WERI-Rb-1 (cell line): ENCODE measurements at places on chromosomes 2 and 18.
A peak's percentile ranks its signal among the peaks of the same experiment; 100 is the strongest.

DNA sequence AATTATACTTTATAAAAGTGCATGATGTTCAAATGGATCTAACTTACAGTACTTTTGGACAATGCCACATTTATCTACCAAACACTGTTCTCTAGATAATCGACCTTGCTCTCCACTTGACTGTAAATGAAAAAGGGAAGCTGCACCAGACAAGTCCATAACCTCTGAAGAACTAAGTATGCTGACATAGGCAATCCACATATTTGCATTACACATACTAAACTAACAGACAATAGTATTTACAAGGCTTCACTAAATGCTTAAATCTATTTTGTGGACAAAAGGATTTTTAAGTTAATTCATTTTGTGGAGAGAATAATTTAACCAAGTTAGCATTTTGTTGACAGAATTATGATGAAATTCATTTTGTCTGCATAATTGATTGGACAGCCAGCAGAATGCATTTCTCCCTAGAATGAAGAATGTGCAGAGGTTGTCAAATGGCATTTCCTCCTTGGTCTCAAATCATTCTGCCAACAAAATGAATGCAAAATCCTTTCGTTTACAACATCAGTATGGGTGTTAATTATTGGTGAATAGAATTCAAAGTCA lies 520.9 kb downstream of the CPS1 start:
- no peak for DNase-seq

GRCh38 chr18:79527656-79528315 lies 132.1 kb downstream of the NFATC1 start:
- DNase-seq = no peak

- no peak for DNase-seq
These were observed 114.5 kb upstream of the SMAD2 start for GRCh38 chr18:48044944-48045343.

- no peak for DNase-seq
These were observed 30.7 kb downstream of the DGKD start for GRCh38 chr2:233384811-233385488.

- DNase-seq = no peak
These were observed 49.2 kb upstream of the NAB1 start for GRCh38 chr2:190599546-190600220.

GRCh38 chr2:221335219-221335752 lies 236.8 kb downstream of the EPHA4 start:
- no peak for DNase-seq

GRCh38 chr2:200177971-200178911 lies 128.3 kb upstream of the SPATS2L start:
- no peak for DNase-seq

DNA sequence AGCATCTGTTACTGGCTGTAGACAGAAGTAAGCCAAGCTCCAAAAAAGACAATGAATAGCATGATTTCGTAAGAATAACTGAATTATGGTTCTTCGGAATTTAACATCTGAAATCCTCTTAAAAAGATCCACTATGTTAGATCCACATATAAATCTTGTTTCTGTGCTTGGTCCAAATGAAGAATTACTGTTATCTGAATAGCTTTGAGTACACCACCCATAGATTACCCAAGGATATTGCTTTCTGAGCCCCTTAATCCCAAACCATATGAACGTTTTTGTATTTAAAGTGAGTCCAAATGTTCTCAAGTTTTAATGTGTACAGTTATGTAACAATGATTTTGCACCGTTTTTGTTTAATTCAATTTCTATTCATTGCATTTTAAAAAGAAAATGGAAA lies 124.9 kb downstream of the DSC3 start:
- no peak for DNase-seq

DNA sequence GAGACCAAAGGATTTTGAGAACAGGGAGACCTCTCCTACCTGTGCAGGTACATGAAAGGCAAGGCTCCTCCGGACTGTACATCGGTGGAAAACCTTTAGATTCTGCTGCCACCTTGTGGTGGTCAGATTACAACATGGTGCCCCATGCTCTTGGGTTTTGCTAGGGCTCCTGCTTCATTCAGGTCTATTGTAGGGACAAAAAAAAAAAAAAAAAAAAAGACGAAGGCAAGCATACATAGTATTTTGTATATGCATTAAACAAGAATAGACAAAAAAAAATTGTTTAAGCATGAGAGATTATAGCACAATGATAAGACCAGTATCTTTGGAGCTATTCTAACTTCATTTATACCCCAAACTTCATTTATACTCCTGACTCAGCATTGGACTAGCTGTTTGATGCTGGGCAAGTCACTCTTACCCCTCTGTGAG lies 27.4 kb upstream of the SPR start:
- DNase-seq = peak; percentile 80

DNA sequence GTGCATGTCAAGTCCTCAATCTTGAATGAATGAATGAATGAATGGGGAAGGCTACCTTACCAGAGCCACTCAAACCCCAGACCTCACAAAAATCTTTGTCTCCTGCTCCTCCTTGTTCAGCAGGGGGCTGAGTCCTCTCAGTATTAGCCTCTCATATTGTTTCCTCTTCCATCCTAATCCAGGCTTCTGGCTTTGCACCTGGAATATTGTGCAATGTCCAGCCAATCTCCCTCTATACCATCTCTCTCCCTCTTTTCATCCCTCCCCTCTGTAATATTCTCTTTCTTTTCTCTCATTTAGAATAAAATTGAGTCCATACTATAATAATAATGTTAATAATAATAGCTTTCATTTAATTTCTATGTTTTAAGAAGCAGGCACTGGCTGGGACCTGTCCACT lies 34.3 kb downstream of the ARHGAP25 start:
- DNase-seq = no peak

GRCh38 chr2:83696838-83697237 lies 762.2 kb downstream of the SUCLG1 start:
- no peak for DNase-seq

- no peak for DNase-seq
These were observed 676 bp downstream of the ACTR2 start for GRCh38 chr2:65228263-65228750.

GRCh38 chr2:159229476-159230144 lies 56.9 kb downstream of the WDSUB1 start:
- DNase-seq = no peak

- DNase-seq = no peak
These were observed 56.9 kb downstream of the RHBDD1 start for GRCh38 chr2:226892729-226893128.

DNA sequence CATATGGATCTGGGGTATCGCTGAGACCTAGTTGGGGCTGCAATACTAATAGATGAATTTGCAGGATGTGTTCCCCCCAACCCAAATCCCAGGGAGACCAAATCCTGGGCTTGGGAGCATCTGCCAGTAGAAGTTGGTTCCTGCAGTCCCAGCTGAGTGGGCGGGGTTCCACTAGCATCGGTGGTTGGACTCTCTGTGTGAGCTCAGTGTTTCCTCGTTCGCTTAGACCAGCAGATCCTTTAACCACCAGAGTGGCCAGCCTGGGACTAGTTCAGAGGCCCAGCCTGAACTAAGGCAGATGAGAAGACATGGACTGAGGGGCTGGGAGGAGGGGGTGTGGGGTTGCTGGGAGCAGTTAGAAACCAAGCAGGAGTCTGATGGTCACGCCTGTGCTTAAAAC lies 40.7 kb downstream of the PCARE start:
- DNase-seq = no peak

GRCh38 chr2:39304200-39304599 lies 60.4 kb upstream of the CDKL4 start:
- DNase-seq = no peak

- no peak for DNase-seq
These were observed 250.5 kb upstream of the ATP5MC3 start for GRCh38 chr2:175432021-175432420.

- DNase-seq = no peak
These were observed 256.3 kb upstream of the PKDCC start for GRCh38 chr2:41791523-41791922.

DNA sequence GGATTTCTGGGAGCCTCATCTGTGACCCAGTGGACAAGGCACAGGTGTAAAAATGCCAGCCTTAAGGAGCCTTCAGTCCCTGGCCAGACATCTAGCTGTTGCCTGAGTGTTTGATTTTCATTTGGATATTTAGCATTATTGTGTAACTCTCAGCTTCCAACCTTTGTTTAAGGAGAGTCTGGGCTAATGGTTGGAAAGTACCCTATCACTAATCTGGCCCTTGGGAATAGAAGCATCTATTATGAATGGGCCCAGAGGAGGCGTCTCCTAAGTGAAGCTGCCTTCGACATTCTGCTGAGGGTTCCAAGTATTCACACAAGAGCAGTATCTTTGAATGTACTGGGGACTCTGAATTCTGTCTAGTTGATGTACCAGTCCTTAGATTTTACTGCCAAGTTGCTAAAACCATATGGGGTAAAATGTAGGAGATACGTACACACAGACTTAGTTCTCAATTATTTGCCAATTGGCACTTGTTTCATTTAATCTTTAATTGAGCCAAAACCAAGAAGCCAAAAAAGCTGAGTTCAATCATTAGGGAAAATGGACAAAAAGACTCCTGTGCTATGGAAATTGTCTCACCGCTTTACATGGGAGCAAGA lies 7.2 kb upstream of the ANKRD29 start:
- no peak for DNase-seq

DNA sequence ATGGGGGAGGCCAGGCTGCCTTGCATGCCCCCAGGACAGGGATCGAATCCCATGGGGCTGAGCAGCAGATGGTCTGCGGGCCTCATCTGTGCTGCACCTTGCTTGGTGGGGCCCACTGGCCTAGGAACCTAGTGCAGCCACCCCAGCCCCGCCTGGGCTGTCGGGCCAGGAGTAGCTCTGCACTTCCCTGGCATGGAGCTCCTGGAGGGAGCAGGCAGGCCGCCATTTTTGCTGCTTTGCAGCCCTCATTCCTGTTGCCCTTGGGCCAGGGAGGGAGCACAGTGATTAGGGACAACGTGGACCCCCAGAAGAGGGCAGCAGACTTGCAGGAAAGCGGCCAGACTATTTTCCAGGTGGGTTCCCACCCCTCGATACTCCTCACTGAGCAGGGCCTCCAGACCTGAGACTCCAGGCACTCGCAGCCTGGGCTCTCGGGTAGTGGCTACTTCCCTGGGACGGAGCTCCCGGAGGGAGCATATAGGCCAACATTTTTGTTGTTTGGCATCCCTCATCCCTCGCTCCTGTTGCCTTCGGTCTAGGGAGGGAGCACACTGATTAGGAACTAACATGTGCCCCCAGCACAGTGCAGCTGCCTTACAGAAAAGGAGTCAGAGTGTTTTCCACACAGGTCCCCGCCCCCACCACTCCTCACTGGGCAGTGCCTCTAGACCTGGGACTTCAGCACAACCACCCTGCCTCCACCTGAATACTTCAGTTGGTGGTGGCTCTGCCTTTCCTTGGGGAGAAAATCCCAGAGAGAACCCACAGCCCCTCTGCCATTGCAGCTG lies 99.5 kb downstream of the MAIP1 start:
- DNase-seq = peak; percentile 63

DNA sequence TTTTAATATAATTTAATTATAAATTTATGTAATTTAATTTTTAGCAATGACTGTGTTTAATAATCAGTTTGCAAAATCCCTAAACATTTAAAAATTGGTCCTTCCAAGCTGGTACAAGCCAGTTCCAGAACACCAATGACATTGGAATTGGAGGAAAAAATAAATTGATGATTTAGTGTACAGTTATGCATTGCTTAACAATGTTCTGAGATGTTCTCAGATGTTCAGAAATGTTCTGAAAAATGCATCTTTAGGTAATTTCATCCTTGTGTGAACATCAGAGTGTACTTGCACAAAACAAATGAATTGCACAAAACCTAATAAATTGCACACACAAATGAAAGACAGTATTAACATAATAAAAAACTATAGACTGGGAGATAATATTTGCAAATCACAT lies 95.2 kb downstream of the TRIB2 start:
- DNase-seq = no peak

DNA sequence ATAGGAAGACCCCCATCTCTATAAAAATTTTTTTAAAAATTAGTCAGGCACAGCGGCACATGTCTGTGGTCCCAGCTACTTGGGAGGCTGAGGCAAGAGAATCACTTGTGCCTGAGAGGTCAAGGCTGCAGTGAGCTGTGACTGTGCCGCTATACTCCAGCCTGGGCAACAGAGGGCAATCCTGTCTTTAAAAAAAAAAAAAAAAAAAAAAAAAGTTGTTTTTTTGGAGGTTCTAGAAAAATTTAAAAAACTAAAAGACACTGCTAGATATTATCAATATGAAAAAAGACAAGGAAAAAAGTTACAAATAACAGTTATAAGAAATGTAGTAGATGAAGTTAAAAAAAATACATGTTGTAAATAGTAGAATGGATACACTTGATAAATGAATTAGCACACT lies 56.1 kb upstream of the C2orf15 start:
- DNase-seq = no peak

GRCh38 chr18:944440-944839 lies 39.8 kb downstream of the ADCYAP1 start:
- no peak for DNase-seq
